NCI-H226 (cell line): ENCODE measurements at places on chromosomes 4 and X.

DNA sequence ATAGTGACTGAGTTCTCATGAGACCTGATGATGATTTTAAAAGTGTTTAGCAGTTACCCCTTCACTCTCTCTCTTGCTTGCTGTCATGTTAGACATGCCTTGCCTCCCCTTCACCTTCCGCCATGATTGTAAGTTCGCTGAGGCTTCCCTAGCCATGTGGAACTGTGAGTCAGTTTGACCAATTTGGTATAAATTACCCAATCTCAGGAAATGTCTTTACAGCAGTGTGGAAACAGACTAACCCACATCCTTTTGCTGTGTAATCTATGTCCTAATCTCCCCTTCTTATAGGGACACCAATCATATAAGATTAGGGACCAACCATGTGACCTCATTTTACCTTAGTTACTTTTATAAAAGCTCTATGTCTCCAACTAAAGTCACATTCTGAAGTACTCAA lies 677.8 kb downstream of the ADGRL3 start:
- DNase-seq = no peak

GRCh38 chrX:151505796-151506195 lies 57.7 kb upstream of the PASD1 start:
- peak; percentile 1 for DNase-seq

DNA sequence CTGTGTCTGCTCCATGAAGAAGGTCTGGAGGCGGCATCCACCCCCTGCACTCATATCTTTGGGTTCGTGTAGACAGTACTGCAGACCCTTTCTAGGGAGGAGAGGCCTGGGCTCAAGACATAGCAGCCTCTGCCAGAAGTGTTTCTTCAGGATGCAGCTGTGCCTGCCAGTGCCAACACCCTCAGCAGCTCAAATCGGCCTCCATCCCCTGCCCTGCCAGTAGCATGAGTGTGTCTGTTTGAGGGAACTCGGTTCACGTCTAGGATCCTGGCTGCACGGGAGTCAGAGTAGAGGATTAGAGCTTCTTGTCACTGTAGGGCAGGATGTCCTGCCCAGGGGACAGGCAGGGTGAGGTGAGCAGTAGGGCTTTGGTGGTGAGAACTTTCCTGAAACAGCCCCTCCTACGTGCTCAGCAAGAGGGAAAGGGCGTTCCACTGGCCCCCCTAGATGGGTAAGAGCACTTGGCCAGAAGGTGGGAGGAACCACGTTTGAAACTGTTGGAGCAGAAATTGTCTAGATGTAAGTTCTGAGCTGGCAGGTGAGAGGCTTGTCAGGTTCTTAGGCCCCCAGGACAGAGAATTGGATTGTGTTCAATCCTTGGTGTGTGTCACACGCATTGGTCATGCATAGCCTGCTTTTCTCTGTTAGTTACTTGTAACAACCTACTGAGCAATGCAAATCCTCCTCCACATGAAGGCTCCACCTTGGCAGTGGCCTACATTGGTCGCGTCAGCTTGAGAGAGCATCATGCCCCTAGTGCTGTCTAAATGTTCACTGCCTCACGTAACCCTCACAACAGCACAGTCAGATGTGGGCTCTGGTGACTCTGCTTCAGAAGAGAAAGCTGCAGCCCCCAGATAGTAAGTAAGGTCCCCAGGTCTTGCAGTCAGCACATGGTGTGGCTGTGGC lies 25.8 kb upstream of the FAM193A start:
- no peak for DNase-seq

DNA sequence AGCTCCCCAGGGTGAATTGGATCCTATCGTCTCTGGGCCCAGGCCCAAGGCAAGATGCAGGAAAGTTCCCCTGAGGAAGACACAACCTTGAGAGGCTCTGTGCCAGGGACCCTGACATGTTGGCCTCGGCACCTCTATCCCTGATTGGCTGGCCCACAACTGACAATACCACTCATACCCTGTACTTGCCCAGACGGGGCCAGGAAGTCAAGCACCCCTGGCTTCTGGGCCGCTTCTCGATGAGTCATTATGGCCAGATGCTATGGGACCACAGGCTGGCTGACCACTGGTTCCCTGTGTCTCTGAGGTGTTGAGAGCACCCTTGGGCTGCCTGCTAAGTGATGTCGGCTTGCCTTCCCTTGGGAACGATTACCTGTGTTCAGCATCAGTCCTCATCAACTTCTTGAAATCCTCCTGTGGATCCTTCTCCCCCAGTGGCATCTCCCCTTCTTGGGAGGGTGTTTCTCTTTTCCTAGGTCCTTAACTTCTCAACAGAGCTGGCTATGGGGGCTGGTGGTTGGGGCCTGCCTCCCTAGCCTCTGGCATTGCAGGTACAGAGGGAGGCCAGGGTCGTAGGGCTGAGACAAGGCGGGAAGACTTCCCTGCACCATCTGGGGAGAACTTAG lies 54.5 kb upstream of the MAMLD1 start:
- DNase-seq = no peak

DNA sequence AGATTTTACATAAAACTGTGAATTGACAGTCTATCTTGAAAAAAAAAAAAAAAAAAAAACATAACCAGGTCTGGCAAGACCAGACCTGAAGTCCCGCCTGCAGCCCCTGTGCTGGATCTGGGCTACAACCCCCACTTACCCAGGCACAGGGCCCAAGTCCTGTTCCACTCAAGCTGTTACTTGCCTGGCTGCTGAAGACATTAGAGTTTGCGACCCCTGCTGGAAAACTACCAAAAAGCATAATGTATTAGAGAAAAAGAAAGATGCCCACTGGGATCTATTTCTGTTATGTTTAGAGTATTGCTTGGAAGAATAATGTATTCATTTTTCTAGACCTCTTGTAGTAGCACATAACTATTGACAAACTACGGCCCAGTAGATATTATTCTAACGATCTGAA lies 4.7 kb downstream of the HS3ST1 start:
- DNase-seq = no peak
